Suprapubic skin (tissue), 4 donors: ENCODE measurements at places on chromosomes 7 and 10.

DNA sequence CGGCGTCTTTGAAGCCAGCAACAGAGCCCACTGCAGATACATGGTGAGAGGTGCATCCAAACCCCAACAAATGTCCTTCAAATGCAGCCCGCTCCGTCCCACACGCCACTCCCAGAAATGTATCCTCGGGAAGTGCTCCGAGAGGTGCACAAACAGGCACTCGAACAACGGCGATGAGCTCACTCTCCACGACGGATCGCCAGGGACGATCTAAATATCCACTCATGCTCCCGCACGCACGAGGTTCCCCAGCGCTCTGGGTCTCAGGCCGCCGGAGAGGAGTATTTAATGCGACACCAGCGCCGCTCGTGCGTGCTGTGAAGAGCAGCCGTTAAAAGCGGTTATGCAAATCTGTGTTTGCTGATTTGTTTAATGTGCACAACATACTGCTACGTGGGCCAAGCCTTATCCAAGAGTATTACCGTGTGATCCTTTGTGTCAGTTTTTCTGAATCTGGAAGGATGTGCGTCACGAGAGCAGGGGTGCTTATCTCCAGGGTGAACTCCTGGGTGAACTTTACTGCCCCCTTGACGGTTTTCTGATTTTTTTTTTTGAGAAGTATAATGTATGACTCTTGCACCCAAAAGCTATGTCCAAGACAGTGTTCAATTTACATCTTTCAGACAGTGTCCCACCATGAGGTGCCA, 48.5 kb upstream of the PPP2R2D start:
- peak; percentile 36 for DNase-seq

DNA sequence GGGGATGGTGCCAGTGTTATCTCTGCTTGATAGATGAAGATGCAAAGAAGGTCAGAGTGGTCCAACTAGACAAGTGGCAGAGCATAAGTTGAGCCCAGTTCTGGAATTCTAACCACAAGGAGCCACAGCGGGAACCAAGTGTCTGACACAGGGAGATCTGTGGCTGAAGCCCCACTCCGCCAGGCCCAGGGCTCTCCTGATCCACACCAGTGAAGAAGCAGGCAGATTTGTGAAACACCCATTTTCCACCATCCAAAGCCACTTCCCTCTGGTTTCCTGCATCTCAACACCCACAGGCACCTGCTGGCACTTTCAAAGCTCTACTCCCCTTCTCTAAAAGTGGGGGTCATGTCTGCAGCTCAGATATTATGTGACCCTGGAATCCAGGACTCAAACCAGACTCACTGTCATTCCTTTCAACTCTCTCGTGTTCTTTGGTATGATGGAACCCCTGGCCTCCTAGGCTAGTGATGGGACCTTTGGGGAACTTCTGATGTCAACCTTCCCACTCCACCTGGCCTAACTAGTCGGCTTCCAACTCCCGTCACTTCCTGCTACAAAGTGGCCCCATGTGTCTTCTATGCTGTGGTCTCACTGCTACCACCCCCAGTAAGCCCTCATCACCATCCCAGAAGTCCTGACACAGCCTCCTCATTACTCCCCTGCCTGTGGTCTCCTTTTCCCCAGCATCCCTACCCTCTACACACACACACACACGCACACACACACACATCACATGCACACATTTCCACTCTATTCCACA, 177.6 kb downstream of the GRID1 start:
- peak; percentile 55 for DNase-seq

DNA sequence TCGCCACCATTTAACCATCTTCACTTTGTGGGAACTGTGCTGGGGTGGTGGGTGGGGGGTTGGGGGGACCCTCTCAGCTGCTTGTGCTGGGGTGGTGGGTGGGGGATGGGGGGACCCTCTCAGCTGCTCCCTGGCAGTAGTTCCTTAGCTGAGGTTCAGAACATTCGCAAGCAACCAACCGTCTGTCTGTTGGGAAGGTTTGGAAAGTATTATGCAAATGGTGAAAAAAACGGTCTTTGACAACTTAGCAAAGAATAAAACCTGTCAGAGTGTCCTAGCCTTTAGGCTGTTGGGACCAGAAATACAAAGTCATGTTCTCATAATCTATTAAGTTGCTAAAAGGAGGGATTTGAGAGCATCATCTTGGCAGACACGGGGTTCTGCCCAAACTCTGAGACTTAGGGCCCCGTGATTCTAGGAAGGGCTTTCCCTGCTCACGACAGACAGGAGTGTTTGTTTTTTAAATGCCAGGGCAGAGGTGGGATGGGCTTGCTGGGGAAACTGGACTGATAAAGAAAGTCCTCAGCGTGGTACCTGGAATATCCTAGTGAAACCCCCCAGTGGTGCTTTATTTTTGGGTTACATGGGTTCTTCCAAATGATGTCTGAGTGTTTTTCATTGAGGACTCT, 14.1 kb upstream of the SRGN start:
- DNase-seq, result no peak

GRCh38 chr7:1755783-1756625, 85.9 kb downstream of the ELFN1 start:
- DNase-seq, result no peak

DNA sequence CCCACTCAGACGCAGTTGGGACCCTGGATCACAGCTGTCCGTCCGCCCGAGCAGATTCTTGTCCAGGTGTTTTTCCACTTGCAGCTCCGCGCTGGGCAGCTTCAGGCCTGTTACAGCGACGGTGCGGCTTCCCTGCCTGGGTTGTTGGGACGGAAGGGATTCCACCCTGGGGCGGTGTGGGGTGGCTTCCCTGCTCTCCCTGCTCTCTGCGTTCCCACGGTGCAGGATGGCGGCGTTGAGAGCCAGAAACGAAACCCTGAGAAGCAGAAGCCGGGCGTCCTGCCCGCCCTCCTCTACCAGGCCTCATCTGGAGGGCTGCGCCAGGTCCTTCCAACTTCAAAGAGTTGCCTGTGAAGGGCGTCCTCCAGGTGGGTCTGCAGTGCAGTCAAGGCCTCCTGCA, 194.4 kb downstream of the ADARB2 start:
- peak; percentile 40 for DNase-seq

GRCh38 chr10:118241229-118242137, 100.6 kb downstream of the FAM204A start:
- DNase-seq, result peak; percentile 86

DNA sequence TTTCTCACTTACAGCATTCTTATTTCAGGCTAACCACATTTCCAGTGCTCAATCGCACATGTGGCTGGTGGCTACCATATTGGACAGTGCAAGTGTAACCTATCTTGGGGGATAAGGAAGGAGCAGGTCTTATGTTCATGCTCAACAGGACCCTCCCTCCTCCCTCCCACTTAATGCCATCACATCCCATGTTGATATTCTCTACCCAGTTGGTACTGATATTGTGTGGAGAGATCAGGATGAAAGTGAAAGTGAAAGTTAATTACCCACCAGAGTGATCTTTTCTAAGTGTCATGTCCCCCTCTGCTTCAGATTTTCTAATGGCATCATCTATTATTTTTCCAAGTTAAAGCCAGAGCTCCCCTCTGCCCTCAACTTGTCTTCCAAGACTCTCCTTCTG, 91.6 kb downstream of the BMPER start:
- no peak for DNase-seq

DNA sequence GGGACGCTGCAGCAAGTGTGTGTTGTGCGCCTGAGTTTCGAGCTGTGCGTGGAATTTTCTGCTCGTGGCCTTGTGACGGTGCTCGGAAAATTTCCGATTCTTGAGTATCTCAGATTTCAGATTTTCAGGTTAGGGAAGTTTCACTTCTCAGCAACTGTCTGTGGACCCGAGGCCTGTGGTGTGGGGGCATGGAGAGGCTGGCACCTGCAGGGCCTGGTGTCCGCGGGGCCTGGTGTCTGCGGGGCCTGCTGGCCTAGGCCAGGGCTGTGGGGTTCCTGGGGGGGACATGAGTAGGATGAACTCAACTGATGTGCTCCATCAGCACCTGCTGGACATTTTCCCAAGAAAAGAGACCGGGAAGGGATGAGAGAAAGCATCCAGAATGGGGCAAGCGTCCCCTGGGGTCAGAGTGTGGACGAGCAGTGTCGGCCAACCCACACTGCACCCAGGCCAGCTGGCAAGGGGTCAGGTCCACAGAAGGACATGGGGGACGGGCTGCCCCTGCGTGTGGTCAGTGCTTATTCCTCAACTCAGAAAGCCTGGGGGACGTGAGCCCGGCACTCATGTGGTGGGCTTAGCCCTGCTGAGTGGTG, 31.3 kb upstream of the SHH start:
- DNase-seq, result peak; percentile 69

GRCh38 chr7:38748056-38748610, 117.0 kb upstream of the AMPH start:
- DNase-seq, result no peak
